ENCODE measurements at places on chromosomes 1 and 21. TPM values are rescaled to one million over a fixed set of nuclear protein-coding genes. Genes with fewer than 3 reads are reported as not detected.

Gene FCRL1
- 1.4 TPM for total RNA-seq

DNA sequence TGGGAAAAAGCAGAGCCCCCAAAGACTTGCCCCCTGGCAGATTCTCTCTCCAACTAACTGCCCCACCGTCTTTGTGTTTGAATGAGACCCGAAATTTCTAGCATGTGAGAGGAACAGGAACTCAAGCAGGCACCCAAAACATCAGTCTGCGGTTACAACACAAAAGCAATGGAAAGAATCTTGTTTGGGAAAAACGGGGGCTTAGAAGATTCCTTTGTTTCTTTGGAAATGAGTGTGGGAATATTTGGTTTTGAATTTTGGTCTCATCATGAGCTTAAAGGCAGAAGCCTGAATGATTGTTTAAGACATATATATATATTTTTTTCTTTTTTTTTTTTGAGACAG lies 188.9 kb upstream of the TMEM51 start:
- H3K4me3 ChIP-seq: no peak overlapping the region
- peaks cover 11% of the 10 kb centered on the region for H3K36me3 ChIP-seq
- H3K4me1 ChIP-seq: peaks cover 17% of the 10 kb centered on the region
- no peak overlapping the region for H3K27ac ChIP-seq
- H3K27me3 ChIP-seq: no peaks in the 10 kb centered on the region

Gene SMIM1
- total RNA-seq: 9.3 TPM

GRCh38 chr1:178094739-178095645 lies 1.1 kb downstream of the RASAL2 start:
- H3K27ac ChIP-seq: peak overlapping the region; percentile 87
- H3K4me1 ChIP-seq: peaks cover 20% of the 10 kb centered on the region
- peak overlapping the region; percentile 94 for H3K4me3 ChIP-seq

DNA sequence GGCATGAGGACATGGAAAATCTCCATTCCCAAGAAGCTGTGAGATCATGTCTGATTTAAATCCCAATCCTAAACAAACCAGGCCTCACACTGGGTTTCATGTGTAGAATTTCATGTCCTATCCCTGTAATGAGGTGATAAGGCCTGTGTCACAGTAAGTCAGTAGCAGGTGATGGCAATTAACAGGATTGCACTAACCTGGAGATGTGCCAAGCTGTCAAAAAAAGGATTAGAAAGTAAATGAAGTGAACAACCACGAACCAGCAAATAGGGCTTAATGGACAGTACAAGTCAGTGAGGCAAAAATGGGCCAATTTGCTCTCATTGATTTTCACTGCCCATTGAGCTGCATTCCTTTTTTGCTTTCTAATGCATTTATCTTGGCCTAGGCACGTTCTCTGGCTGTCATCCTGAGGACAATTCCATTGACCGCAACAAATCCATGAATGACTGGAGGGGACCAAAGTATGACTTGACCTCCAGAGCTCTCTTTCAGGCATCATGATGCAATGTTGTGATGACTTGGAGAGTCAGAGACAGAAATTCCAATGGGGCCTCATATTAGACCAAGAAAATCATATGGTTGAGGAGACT lies 673.6 kb upstream of the ADGRL2 start:
- no peaks in the 10 kb centered on the region for H3K4me1 ChIP-seq
- H3K4me3 ChIP-seq: no peak overlapping the region
- no peaks in the 10 kb centered on the region for H3K27me3 ChIP-seq
- no peaks in the 10 kb centered on the region for H3K36me3 ChIP-seq
- DNase-seq: no peak

Gene DCST1
- not detected for total RNA-seq

DNA sequence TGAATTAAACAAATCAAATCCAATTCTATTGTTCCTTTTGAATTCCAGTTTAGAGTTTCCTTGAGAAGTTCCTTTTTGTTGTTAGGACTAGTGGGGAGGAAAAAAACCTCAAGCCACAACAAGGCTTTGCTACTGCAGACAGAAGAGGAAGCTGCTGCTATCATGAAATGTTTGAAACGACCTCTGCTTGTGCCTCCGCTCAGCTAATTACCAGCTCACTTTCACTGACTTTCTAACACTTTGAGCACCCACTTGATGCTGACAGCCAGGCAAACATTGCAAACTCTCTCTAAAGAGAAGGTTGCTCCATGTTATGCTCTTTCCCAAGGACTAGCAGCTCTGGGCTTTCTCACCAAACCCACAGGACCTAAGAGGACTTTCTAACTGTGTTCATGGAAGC lies 203.9 kb upstream of the PROX1 start:
- no peaks in the 10 kb centered on the region for H3K36me3 ChIP-seq
- no peaks in the 10 kb centered on the region for H3K27me3 ChIP-seq
- H3K27ac ChIP-seq: no peak overlapping the region
- H3K4me1 ChIP-seq: no peaks in the 10 kb centered on the region

GRCh38 chr21:45109831-45110492 lies 35.6 kb downstream of the ADARB1 start:
- H3K4me1 ChIP-seq: peaks cover 57% of the 10 kb centered on the region
- no peak overlapping the region for H3K4me3 ChIP-seq
- no peaks in the 10 kb centered on the region for H3K36me3 ChIP-seq
- no peak for DNase-seq
- H3K27ac ChIP-seq: no peak overlapping the region

DNA sequence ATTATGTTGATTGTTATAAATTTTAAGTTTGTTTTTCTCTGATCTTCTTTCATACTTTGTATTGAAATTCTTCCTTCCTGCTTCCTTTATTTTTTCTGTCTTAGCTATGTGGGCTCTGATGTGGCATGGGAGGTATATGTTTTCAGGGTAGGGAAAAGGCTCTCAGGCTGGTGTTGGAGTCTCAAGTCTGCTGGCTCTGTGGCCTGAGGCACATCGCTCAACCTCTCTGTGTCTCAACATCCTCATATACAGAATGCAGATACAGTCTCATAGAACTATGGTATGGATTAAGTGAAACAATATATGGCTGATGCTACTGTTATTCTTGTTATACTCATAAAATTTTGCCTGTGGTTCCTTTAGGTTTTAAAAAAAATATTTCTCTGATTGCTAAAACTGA lies 105.9 kb downstream of the KCNN3 start:
- H3K27ac ChIP-seq: no peak overlapping the region
- no peak overlapping the region for H3K4me3 ChIP-seq
- H3K36me3 ChIP-seq: no peaks in the 10 kb centered on the region
- DNase-seq: no peak

DNA sequence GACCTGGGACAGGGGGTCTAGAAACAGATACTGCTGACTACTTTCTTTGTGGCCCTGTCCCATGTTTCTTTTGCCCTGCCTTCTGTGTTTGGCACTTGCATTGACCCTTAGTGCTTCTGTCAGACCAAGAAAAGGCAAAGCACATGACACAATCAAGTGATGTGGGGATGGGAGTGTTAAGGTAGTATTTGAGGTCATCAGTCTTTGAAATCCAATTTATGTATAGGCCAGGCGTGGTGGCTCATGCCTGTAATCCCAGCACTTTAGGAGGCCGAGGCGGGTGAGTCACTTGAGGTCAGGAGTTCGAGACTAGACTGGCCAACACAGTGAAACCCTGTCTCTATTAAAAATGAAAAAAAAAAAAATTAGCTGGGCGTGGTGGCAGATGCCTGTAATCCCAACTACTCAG lies 26.0 kb downstream of the SERBP1 start:
- no peaks in the 10 kb centered on the region for H3K36me3 ChIP-seq
- H3K4me1 ChIP-seq: peaks cover 13% of the 10 kb centered on the region
- no peak overlapping the region for H3K27ac ChIP-seq
- DNase-seq: no peak
- no peak overlapping the region for H3K4me3 ChIP-seq
- H3K27me3 ChIP-seq: no peaks in the 10 kb centered on the region

GRCh38 chr1:108316545-108316944 lies 72.7 kb upstream of the NBPF4 start:
- no peaks in the 10 kb centered on the region for H3K27me3 ChIP-seq
- no peak overlapping the region for H3K27ac ChIP-seq
- no peaks in the 10 kb centered on the region for H3K4me1 ChIP-seq
- H3K36me3 ChIP-seq: no peaks in the 10 kb centered on the region
- no peak for DNase-seq

Gene GNG4
- total RNA-seq: not detected

Gene PPFIA4
- 1.3 TPM for total RNA-seq

GRCh38 chr1:22907528-22907927 lies 65.1 kb downstream of the LACTBL1 start:
- H3K4me1 ChIP-seq: no peaks in the 10 kb centered on the region
- DNase-seq: no peak
- no peaks in the 10 kb centered on the region for H3K27me3 ChIP-seq
- H3K36me3 ChIP-seq: no peaks in the 10 kb centered on the region
- H3K27ac ChIP-seq: no peak overlapping the region
- no peak overlapping the region for H3K4me3 ChIP-seq

Gene OPN3
- 40.8 TPM for total RNA-seq

DNA sequence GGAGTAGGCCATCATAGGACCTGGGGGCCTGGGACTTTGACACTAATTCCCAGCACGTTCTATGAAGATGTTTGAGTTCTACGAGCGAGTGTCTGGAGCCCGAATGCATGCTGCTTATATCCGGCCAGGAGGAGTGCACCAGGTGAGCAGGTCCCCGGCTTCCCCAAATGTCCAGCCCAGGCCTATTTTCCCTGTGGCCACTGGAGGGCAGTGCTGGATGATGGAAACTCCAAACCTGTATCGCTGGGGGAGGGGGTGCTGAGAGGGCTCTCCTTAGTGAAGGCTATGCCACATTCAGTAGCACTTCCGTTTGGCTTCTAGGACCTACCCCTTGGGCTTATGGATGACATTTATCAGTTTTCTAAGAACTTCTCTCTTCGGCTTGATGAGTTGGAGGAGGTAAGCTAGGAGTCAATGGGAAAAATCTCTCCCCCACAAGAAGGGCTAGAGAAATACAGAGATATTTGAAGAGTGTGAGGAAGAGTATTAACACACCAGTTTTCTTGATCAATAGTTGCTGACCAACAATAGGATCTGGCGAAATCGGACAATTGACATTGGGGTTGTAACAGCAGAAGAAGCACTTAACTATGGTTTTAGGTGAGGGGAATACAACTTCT lies 5.2 kb upstream of the FCER1G start:
- no peaks in the 10 kb centered on the region for H3K27me3 ChIP-seq
- peaks cover 95% of the 10 kb centered on the region for H3K36me3 ChIP-seq
- no peak overlapping the region for H3K27ac ChIP-seq

Gene PCSK9
- 23.5 TPM for total RNA-seq

DNA sequence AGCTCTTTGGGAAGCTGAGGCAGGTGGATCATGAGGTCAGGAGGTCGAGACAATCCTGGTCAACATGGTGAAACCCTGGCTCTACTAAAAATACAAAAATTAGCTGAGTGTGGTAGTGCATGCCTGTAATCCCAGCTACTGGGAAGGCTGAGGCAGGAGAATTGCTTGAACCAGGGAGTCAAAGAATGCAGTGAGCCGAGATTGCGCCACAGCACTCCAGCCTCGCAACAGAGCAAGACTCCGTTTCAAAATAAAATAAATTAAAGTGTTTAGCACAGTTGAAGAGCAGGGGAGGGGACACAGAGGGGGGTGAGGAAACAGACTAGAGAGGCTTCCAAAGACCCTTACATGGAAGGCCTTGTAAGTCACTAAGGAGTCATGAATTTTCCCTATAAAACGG lies 131.2 kb upstream of the SPATA6 start:
- H3K36me3 ChIP-seq: no peaks in the 10 kb centered on the region
- no peaks in the 10 kb centered on the region for H3K4me1 ChIP-seq
- DNase-seq: peak; percentile 68
- no peak overlapping the region for H3K27ac ChIP-seq
- no peak overlapping the region for H3K4me3 ChIP-seq

Gene MTR
- 37.9 TPM for total RNA-seq

Gene PRDM15
- 7.4 TPM for total RNA-seq

- DNase-seq: no peak
- H3K4me3 ChIP-seq: no peak overlapping the region
- H3K4me1 ChIP-seq: no peaks in the 10 kb centered on the region
Observed at GRCh38 chr1:167510881-167511280, 7.4 kb downstream of the CD247 start.

DNA sequence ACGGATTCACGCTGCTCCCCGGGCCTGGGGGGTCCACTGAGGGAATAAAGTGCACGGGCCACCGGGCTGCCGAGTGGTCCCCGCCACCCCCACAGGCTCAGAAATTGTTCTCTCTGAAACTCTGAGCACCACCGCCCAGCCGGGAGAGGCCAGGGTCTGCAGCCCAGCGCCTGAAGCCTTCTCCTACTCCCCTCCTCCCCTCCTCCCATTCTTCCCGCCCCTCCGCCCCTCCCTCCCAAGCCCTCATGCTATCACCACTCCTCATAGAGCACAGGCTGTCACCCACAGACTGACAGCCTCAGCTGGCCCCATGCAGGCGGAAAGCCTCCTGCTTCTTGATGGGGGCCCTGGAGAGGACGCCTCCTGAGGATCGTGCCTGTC lies 707 bp upstream of the GPR153 start:
- peak overlapping the region; percentile 48 for H3K4me3 ChIP-seq
- peak overlapping the region; percentile 70 for H3K27ac ChIP-seq

GRCh38 chr21:39029086-39029755 lies 154.0 kb downstream of the PSMG1 start:
- H3K27ac ChIP-seq: no peak overlapping the region
- no peak overlapping the region for H3K4me3 ChIP-seq
- DNase-seq: no peak
- H3K27me3 ChIP-seq: no peaks in the 10 kb centered on the region

- H3K36me3 ChIP-seq: no peaks in the 10 kb centered on the region
- no peak overlapping the region for H3K4me3 ChIP-seq
- H3K27ac ChIP-seq: no peak overlapping the region
- no peaks in the 10 kb centered on the region for H3K27me3 ChIP-seq
- no peaks in the 10 kb centered on the region for H3K4me1 ChIP-seq
Observed at GRCh38 chr1:245341743-245342142, 187.0 kb downstream of the KIF26B start.

DNA sequence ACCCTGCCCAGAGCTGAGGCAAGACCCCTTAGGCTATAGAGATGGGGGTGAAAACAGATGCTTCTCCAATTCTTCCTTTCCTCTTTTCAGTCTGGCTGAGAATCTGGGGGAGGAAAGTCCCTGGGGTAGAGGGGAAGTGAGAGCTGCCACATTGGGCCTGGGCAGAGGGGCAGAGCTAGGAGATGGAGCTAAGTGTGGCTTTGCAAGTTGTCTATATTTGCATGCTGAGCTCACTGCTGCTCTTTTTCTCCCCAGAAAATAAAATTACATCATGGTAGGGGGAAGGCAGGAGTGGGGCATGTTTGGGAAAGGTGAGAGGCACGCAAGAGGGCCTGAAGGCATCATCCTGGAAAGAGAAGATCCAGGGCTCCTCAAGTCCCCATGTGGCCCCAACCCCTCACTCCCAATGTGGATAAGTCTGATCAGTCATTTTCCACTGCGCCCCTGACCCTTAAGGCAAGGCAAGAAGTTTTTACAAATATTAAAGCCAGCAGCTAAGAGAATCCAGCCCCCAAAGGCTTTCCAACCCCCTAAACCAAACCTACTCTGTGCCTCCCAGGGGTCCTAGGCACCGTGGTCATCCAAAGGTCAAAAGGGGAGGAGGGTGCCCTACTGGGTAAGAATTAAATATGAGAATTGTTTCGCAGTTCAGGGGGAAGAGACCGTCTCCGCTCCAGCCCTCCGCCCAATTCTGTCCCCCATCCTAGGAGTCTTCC lies 500 bp upstream of the PEA15 start:
- peaks cover 44% of the 10 kb centered on the region for H3K4me1 ChIP-seq
- H3K36me3 ChIP-seq: peaks cover 10% of the 10 kb centered on the region
- no peaks in the 10 kb centered on the region for H3K27me3 ChIP-seq
- peak overlapping the region; percentile 93 for H3K4me3 ChIP-seq
- peak overlapping the region; percentile 93 for H3K27ac ChIP-seq
- no peak for DNase-seq

GRCh38 chr21:42315296-42315891 lies at the start of gene TFF3:
Gene TFF3 (minus strand): TSS chr21:42315409. CDS start chr21:42315374, 35 bp downstream.
- no peaks in the 10 kb centered on the region for H3K27me3 ChIP-seq
- H3K27ac ChIP-seq: no peak within 1 kb of the TSS
- no peak within 1 kb of the TSS for H3K4me3 ChIP-seq
- DNase-seq: peak; percentile 60

GRCh38 chr1:112718691-112719418 lies 3.7 kb upstream of the PPM1J start:
- H3K4me3 ChIP-seq: no peak overlapping the region
- peaks cover 23% of the 10 kb centered on the region for H3K4me1 ChIP-seq
- no peaks in the 10 kb centered on the region for H3K36me3 ChIP-seq
- peak; percentile 93 for DNase-seq

All from upper lobe of right lung (tissue), 1 donor.